Urinary bladder (tissue), 4 donors: ENCODE measurements at places on chromosomes 1 and 21. TPM values are rescaled to one million over a fixed set of nuclear protein-coding genes. Genes with fewer than 3 reads are reported as not detected.

Gene LRRC39
- 13.8 TPM for total RNA-seq

Gene COL16A1
- total RNA-seq: 217 TPM

Gene S100A7
- not detected for total RNA-seq

Gene SAMD11
- total RNA-seq: 18.1 TPM

Gene HSD11B1
- total RNA-seq: 1.2 TPM

Gene TGFBR3
- 94.8 TPM for total RNA-seq

Gene FMN2
- 2.6 TPM for total RNA-seq

Gene CNIH3
- 5.8 TPM for total RNA-seq

Gene KMO
- total RNA-seq: 0.37 TPM

Gene CFHR3
- total RNA-seq: 0.48 TPM

Gene CLIC6
- 17.2 TPM for total RNA-seq

Gene DMRTA2
- not detected for total RNA-seq

Gene PTAFR
- 3.0 TPM for total RNA-seq

Gene FBLIM1
- 28.8 TPM for total RNA-seq

Gene GBP4
- 9.6 TPM for total RNA-seq

Gene PRAMEF9
- total RNA-seq: not detected

Gene DIRAS3
- 3.0 TPM for total RNA-seq

Gene CHD5
- 0.53 TPM for total RNA-seq

Gene RNF223
- total RNA-seq: 2.7 TPM

Gene CD34
- 42.5 TPM for total RNA-seq

Gene KDM5B
- total RNA-seq: 189 TPM

Gene LCE3D
- total RNA-seq: not detected

Gene ANXA9
- 5.2 TPM for total RNA-seq

Gene PPIAL4G
- 0.05 TPM for total RNA-seq

Gene CDK11B
- total RNA-seq: 6.5 TPM

Gene KLF18
- total RNA-seq: not detected

Gene SYTL1
- 12.8 TPM for total RNA-seq

Gene XKR8
- total RNA-seq: 3.2 TPM

Gene PEX19
- 46.7 TPM for total RNA-seq

Gene LAMC2
- 4.3 TPM for total RNA-seq

Gene RNU1-3
- total RNA-seq: under 0.01 TPM

Gene CD1B
- not detected for total RNA-seq

Gene MROH7
- total RNA-seq: 7.5 TPM

Gene EPHX1
- 18.1 TPM for total RNA-seq

Gene RNF115
- 32.4 TPM for total RNA-seq

Gene HSD3B1
- not detected for total RNA-seq
